ENCODE measurements at places on chromosomes 3 and 15. TPM values are rescaled to one million over a fixed set of nuclear protein-coding genes. Genes with fewer than 3 reads are reported as not detected.

The SUCNR1 gene
- total RNA-seq = not detected

The PLIN1 gene
- 0.08 TPM for total RNA-seq

The SHC4 gene
- 0.04 TPM for total RNA-seq

The ACAN gene
- total RNA-seq = not detected

The HCN4 gene
- not detected for total RNA-seq

The PAQR5 gene
- total RNA-seq = 0.11 TPM

The IL20RB gene
- total RNA-seq = 175 TPM

All from hair follicular keratinocyte (primary cell).